ENCODE measurements at places on chromosomes 13 and 19.
A peak's percentile ranks its signal among the peaks of the same experiment; 100 is the strongest.

DNA sequence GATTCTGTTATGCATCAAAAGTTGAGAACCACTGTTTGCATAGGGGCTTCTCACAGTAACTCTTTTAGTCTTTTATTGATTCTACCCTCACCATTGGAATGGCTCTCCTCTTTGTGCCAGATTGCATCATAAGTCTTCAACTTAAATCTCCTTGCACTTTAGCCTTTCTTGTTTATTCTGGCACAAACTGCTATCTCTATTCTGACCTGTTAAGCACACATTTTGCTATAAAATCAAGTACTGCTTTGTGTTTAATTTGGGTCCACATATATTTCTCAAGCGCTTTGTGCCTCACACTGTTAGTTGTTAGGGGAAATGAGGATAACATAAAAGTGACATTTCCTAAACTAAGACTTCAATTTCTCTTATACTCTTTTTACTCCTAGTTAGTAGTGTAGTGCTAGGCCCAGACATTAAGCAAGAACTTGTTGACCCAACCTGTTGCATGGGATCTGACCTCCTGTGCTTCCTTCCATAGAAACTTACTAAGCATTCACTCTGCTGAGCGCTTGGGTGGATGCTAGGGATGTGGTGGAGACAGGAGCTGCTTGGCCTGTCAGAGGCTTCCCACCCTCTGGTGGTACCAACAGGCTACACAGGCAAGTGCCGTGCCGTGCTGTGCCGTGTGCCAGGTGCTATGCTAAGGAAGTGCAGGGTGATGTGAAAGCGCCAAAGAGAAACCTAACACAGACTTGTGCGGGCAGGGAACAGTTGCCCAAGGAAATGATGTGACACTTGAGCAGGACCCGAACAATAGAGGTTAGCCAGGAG, 1.2 kb downstream of the UTP14C start:
- no peak for DNase-seq

GRCh38 chr19:6048793-6049405, 61.4 kb downstream of the RFX2 start:
- peak; percentile 72 for DNase-seq

GRCh38 chr19:17327654-17328516, 6.8 kb downstream of the ANO8 start:
- peak; percentile 66 for DNase-seq

DNA sequence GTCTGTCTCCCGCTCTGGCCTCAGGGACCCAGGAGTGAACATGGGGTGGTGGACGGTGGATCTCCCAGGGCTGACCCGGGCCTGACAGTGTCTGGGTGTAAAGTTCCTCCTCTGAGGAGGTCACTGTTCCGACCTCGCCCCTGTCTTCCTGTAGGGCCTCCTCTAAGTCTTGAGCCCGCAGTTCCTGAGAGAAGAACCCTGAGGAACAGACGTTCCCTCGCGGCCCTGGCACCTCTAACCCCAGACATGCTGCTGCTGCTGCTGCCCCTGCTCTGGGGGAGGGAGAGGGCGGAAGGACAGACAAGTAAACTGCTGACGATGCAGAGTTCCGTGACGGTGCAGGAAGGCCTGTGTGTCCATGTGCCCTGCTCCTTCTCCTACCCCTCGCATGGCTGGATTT, at the start of gene SIGLEC9:
TSS of gene SIGLEC9 (plus strand) at position 178 of the 400 bp plus-strand sequence. CDS start at position 247, 69 bp downstream.
- DNase-seq, result no peak

- DNase-seq, result no peak
Observed at GRCh38 chr19:54133312-54133956, 4.1 kb upstream of the CNOT3 start.

DNA sequence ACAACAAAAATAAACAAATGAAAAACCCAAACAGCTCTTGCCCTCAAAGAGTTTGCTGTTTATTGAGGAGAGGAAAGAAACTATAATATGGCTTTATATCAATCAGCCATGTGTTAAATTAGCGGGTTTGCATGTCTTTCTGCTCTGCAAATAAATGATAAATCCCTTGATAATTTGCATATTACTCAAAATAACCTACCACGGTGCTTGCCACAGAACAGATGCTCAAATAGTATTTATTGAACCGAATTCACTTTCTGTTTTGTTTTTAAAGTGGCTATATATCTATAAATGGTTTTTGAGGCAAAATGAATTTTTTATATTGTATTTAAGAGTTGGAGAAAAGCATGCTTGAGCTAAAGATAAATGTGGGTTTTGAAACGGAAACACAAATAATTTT, 428.1 kb downstream of the ITGBL1 start:
- DNase-seq, result no peak

- DNase-seq, result no peak
Observed at GRCh38 chr13:79185580-79185979, 220.5 kb downstream of the RBM26 start.

GRCh38 chr13:77002590-77003190, 10.8 kb downstream of the CLN5 start:
- DNase-seq, result no peak

DNA sequence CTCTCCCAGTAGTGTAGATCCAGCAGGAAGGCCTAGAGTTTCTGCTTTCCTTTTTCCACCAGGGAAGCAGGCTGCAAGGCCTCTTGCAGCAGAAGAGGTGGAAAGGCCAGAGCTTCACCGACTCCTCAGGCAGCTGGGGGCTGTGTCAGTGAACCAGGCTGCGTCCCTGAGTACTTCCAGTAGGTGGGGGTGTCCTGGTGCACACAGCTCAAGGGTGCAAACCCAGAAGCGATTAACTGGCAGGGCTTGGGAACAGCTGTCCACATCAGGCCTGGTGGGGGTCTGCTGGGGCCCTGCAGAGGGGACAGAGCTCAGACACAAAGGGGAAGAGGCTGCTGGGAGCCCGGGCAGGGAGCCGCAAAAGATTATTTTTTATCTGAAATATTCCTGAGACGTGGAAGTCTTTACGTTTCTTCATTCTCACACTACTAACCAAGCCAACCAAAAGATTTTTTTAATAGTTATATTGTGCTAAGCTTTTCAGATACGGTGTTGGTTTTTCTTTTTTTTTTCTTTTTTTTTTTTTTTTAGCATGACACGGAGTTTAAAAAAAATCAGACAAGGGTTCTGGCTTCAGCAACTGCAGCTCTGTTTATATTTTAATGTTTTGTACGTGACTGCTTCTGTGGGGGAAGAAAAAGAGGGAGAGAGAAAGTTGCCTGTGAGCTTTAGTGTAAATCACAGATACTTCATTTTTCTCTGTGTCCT, 11.0 kb downstream of the TSHZ3 start:
- DNase-seq, result no peak

- DNase-seq, result no peak
Observed at GRCh38 chr13:78020861-78021260, 102.2 kb upstream of the EDNRB start.

- DNase-seq, result no peak
Observed at GRCh38 chr19:36939153-36939552, 23.0 kb downstream of the ZNF568 start.

Measured in stimulated activated CD4-positive, alpha-beta T cell treated with anti-CD3 and anti-CD28 coated beads, Interleukin-12 subunit alpha, Interleukin-12 subunit beta, amount 100 ng/mL, for 4 hours (primary cell).